ENCODE measurements at places on chromosomes 6 and 20.

DNA sequence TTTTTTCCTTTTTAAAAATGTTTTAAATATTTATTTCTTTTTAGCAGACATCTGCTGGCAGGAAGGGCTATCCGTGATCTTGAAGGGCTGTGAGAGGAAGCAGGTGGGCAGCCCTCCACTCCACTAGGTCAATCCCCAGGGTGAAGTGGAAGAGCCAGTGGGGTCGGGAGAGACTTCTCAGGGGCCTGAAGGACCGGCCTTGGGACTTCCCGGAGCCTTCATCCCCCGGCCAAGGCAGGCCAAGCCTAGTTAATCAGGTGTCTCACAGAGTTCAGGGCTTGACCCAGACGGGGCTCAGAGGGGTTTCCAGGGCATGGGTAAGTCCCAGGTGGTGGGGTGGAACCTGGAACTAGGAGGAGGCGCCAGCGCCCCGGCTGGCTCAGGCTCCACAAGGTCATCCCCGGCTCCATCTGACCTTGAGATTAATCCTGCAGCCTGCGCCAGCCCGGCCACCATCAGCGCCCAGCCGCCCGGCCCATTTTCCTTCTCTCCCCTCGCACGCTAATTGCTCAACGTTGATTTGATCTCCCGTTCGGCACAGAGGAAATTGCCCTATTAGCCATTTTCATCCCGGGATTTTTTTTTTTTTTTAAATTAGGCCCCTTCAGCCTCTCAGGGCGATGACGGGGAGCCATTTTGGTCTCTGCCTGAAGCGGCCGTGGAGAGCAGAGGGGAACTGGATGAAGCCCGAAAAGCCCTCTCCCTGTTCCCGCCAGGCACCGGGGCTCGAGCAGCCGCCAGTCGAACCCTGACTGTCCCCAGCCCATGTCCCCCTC, 44.4 kb downstream of the MDFI start:
- no peak for DNase-seq

GRCh38 chr6:33124525-33124901, 48.7 kb downstream of the HLA-DPB1 start:
- DNase-seq = no peak

DNA sequence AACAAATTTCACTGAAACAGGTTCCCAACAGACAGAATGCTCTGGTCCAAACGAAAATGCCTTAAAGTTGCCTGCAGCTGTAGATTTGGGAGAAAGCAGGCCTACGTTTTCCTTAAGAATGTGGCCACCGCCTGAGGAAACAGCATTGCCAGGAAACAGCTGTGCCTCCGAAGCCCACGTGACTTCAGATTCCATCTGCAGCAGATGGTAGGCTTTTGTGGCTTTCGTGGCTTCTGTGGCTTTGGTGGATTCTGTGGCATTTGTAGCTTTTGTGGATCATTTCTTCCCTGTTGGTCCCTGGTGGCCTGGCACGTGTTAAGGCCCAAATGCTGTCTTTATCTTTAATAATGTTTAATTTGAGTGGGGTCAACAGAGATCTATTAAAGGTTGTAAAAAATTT, 222.9 kb downstream of the TTLL2 start:
- no peak for DNase-seq

- no peak for DNase-seq
These were observed 133.7 kb downstream of the TFAP2C start for GRCh38 chr20:56762829-56763228.

- no peak for DNase-seq
These were observed 281.9 kb upstream of the RNF24 start for GRCh38 chr20:4297127-4297826.

DNA sequence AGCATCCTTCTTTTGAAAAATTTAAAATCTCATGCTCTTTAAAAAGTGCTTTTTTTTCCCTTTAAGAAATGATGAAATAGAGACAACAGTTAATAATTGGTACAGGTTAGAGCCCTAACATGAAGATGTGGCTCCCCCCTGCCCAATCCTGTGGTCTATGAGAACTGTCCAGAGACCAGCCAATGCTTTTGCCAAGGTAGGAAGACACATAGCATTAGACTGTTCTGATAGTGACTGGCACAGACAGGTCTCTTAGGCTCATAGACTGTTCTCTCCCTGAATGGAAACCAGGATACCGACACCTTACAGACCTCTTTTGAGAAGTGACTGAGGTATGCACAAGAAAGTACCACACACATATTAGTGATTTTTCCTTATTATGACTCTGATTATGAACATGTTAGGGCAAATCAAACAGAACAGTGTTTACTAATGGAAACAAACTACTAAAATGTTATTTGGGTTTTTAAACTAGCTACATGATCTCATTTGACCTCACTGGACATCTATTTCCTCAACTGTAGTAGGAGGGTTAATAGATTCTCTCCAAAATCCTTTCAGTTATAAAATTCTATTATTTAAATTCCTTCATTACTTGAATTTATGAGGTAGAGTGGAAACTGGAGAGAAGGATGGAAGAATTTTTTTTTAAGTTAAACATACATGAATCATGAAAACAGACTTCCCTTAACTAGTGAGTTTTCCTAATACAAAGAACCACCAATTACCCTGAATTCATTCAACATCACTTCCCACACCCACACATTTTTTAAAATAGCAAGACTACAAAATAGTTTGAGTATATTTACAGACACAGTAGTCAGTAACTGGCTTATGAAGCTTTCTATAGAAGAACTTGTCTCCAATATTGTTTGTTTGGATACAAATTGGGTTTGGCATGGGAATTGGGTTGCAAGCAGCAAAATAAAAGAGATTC, 120.4 kb downstream of the OGFRL1 start:
- no peak for DNase-seq

DNA sequence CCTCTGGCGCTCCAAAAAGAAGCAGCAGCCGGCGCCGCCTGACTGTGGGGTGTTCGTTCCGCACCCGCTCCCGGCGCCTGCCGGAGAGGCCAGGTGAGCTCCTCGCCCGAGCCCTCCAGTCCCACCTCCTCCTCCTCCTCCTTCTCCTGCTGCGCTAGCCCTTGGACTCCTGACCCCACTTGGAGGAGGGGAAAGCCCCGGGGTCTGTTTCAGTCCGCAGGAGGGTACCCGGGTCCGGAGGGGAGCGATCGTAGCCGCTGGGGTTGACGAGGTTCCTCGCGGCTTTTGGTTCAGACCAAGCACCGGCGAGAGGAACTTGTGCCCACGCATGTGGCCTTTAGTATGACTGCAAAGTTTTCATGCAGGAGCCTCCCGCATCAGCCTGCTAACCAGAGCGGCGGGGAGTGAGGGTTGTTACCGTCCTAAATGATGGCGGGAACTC, 493 bp downstream of the CRYBG1 start:
- peak; percentile 35 for DNase-seq

DNA sequence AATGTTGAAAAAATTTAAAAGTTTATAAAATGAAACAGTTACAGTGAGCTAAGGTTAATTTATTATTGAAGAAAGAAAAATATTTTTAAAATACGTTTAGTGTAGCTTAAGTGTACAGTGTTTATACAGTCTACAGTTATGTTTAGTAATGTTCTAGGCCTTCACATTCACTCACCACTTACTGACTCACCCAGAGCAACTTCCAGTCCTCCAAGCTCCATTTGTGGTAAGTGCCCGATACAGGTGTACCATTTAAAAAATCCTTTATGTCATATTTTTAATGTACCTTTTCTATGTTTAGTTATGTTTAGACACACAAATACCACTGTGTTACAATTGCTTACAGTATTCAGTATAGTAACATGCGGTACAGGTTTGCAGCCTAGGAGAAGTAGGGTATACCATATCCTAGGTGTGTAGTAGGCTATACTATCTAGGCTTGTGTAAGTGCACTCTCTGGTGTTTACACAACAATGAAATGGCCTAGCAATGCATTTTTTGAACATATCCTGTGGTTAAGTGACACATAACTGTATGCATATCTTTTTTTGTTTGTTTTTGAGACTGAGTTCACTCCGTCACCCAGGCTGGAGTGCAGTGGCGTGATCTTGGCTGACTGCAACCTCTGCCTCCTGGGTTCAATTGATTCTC, 26.3 kb downstream of the FLRT3 start:
- DNase-seq = no peak

GRCh38 chr6:21999012-21999528, 297.8 kb downstream of the PRL start:
- no peak for DNase-seq

DNA sequence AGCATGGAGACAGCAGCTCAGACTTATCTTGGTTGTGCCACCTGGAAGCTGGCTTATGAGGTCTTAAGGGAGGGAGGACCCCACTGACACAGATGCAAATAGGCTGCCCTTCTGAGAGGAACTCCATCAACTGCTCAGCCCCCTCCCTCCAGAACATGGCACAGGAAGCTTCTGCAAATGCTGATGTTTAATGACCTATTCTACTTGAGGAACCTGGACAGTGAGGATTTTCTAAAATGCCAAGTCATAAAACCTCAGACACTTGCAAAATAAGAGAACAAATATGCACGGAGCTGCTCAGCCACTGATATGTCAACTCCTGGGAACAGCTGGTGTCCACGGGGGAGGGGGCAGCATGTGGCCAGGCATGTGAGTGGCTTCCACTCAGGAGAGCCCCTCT, 3.5 kb downstream of the CST9 start:
- no peak for DNase-seq

DNA sequence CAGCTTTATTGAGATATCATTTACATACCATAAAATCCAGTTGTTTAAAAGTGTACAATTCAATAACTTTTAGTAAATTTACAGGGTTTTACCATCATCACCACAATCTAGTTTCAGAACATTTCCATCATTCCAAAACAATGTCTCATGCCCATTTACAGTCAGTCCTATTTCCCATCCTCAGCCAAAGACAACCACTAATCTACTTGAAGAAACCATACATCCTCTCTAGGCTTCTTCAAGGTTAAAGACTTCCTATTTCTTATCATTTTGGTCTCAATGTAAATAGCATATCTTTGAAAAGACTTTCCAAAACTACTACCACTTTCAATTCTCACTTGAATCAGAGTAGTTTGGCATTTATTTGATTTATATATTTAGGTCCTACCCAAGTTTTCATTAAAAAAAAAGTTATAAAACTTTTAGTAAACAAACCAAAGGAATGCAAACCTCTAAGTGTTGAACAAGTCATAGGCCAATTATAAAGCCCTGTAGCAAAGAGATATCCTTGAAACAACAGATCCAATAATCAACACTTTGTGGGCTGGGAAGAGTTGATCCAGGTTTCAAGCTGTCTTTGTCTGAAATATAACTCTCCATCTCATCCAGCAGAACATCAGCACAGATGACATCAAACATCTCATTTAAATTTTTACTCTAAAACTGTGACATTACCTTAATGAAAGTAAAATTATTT, 211.3 kb upstream of the RUNX2 start:
- no peak for DNase-seq

DNA sequence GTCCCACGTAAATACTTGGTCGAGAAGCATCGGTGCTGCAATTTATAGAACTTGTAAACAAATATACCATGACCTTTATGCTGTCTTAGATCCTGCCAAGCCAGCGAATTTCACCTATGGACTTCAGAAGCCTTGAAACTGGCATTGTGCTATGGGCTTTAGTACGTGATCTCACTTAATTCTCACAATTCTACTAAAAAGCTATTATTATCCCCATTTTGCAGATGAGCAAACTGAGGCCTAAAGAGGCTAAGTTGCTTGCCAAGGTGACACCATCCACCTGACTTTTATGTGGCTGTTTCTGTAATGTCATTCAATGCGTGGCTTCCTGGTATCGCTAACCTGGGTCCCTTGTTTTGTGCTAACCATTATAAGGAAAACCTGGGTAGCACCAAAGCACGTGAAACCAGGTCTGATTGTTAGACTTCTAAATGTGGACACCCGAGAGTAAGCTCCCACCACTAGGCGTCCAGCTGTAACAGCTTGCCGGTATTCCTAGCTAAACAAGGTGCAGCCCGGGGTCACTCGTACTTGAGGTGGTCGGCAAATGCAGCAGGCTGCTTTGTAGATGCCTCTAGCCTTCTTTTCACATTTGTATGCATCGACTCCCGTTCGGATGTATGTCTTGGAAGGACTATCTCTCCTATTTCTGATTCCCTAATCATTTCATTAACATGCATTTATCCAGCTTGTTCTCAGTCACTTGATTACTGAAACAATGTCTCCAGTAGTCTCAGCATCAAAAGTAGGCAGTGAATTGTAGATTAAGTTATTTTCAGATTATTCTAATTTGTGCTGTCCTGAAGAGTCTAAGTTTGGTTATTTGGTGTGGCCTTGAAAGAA, 1.1 kb downstream of the SYNJ2 start:
- DNase-seq = no peak

DNA sequence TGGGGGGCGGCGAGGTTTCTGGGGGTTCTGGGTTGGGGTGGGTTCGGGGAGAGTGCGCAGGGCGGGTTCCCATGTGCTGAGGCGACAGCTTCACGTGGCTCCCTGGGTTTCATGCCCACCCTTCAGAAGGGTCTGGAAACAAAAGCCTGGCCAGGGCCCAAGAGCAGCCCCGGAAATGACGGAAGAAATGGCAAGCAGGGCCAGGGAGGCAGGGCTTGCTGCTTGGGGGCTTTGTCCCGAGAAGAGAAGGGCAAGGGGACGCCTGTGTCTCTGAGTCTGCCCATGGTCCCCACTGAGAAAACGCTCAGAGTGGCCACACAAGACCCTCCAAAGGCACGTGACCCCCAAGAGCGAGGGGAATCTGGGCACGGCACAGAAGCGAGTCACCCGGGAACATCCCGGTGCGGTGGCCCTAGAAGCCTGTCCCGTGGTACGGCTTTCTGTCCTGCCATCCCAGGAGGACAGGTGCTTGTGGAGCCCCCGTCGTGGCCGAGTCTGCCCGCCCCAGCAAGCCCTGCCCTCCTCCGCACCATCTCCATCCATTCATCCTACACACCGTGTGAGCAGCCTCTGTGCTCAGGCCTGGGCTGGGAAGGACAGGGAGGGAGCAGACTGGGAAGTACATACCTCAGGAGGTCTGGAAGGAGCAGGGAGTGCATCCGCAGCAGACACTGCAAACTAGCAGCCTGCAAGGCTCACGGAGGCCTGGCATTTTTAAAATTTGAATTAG, 9.0 kb downstream of the NPEPL1 start:
- DNase-seq = no peak

- no peak for DNase-seq
These were observed 318.0 kb upstream of the PTCHD4 start for GRCh38 chr6:48429021-48429420.

DNA sequence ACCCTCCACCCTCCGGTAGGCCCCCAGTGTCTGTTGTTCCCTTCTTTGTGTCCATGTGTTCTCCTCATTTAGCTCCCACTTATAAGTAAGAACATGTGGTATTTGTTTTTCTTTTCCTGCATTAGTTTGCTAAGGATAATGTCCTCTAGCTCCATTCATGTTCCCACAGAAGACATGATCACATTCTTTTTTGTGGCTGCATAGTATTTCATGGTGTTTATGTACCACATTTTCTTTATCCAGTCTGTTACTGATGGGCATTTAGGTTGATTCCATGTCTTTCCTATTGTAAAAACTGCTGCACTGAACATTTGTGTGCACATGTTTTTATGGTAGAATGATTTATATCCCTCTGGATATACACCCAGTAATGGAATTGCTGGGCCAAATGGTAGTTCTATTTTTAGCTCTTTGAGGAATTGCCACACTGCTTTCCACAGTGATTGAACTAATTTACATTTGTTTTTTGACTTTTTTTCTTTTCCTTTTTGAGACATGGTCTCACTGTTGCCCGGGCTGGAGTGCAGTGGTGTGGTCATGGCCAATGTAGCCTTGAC, 4.5 kb downstream of the KPNA5 start:
- no peak for DNase-seq

Measured in GM12891 (cell line).